SJCRH30 (cell line): ENCODE measurements at places on chromosomes 6 and 20. TPM values are rescaled to one million over a fixed set of nuclear protein-coding genes. Genes with fewer than 3 reads are reported as not detected.
A peak's percentile ranks its signal among the peaks of the same experiment; 100 is the strongest.

GRCh38 chr6:92822222-92822621 is 597.1 kb downstream of the EPHA7 start:
- no peaks in the 10 kb centered on the region for H3K36me3 ChIP-seq
- H3K4me3 ChIP-seq, result no peak overlapping the region

The SMPDL3A gene
- 22.8 and 27.8 TPM in 2 replicates for total RNA-seq

The ZNF311 gene
- not detected in 2 replicates for total RNA-seq

DNA sequence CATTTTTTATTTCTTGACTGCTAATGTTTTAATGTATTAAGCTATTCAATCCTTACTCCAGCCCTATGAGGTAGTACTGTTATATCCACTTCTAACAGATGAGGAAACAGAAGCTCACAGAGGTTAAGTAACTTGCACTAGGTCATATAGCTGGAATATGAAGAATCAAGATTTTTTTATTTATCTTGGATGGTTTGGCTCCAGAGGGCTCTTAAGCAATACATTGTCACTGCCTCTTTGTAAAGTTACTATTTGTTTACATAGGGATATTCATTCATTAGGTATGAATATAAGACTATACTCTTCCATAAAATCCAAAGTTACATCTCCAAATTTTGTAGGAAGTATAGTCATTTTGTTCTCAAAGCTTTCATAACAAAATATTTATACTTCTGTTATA is 113.8 kb downstream of the LAMP5 start:
- no peak overlapping the region for H3K4me3 ChIP-seq
- H3K36me3 ChIP-seq, result no peaks in the 10 kb centered on the region
- H3K27me3 ChIP-seq, result no peaks in the 10 kb centered on the region
- DNase-seq, result no peak

DNA sequence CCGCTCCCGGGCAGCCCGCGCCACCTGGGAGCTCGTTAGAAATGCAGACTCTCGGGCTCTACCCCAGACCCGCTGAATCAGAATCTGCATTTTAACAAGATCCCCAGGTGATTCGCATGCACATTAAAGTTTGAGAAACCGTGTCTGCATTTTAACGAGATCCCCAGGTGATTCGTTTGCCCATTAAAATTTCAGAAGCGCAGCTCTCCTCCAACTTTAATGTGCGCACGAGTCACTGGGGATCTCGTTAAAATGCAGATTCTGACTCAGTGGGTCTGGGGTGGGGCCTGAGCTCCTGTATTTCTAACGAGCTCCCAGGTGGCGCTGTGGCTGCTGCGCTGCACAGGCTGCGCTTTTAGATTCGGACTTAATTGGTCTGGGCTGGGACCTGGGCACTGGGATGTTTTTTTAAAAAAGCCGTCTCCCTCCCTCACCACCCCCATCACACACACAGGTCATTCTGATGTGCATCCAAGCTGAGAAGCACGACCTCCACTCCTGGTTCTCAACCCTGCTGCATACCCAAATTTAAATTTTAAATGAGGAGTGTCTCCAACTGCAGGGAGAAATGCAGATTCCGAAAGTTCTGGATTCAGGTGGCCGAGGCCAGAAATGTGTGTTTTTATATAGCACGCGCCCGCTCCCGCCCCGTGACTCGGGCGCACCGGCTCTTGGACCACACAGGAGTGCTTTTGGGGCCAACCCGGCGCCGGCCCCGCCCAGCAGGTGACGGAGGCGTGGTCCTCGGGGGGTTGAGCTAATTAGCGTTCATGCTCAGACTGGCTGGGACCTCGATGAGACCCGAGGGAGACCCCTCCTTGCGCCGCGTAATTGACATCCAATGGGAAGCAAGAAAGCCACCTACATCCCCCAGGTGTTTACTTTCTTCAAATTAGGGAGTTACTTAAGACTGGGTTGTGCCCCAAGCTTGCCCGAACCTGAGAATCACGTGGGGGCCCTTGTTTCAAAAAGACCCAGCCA is 85.8 kb downstream of the ZFP64 start:
- H3K27ac ChIP-seq, result no peak overlapping the region
- H3K36me3 ChIP-seq, result no peaks in the 10 kb centered on the region
- no peaks in the 10 kb centered on the region for H3K27me3 ChIP-seq
- H3K4me1 ChIP-seq, result no peaks in the 10 kb centered on the region
- DNase-seq, result no peak

The LY6G6C gene
- total RNA-seq, result not detected in 2 replicates

- peak within 1 kb of the TSS; percentile 80 for H3K4me3 ChIP-seq
- H3K36me3 ChIP-seq, result 0 out of 2 replicates have a peak, but pooled peaks cover 4% of the 10 kb centered on the region
- H3K27me3 ChIP-seq, result no peaks in the 10 kb centered on the region
- H3K4me1 ChIP-seq, result peaks cover 8% of the 10 kb centered on the region; the same call in 1 of the 2 replicates
- peak; percentile 79 for DNase-seq
Observed at GRCh38 chr6:43687437-43688347, at the start of gene MRPS18A. TSS of gene MRPS18A (minus strand) at chr6:43687791. CDS start at chr6:43687779, 12 bp downstream.

DNA sequence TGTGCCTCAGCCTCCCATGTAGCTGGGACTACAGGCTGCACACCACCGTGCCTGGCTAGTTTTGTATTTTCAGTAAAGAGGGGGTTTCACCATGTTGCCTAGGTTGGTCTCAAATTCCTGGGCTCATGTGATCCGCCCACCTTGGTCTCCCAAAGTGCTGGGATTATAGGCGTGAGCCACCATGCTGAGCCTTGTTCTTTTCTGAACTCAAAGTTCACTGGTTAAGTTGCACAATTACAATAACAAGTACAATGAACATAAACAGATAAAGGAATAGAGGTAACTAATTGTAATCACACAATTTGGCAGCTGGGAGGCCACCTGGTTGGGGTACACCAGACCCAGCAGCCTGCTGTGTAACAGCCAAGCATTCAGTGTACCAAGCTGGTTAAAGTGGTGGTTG is 6.7 kb downstream of the NUDT3 start:
- no peaks in the 10 kb centered on the region for H3K36me3 ChIP-seq
- no peaks in the 10 kb centered on the region for H3K27me3 ChIP-seq
- no peaks in the 10 kb centered on the region for H3K4me1 ChIP-seq
- no peak for DNase-seq
- no peak overlapping the region for H3K4me3 ChIP-seq

GRCh38 chr6:16228043-16228442 is 10.3 kb upstream of the GMPR start:
- DNase-seq, result no peak
- H3K27ac ChIP-seq, result no peak overlapping the region

The MEI4 gene
- total RNA-seq, result not detected in 2 replicates

DNA sequence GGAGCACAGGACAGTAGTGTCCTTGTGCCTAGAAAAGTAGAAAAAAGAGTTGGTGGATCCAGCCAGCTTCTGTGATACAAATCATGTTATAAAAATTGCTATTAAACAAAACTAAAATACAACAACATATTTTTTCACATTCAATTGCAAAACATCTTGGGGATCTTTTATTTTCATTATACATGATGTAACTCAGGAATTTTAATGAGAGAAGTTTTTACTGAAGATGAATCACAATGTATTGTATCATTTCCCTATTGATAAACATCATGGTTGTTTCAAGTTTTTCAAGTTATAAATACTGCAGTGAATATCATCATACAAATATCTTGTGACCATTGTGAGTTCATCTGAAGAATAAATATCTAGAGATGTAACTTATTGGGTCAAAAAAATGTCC is 608.0 kb downstream of the PHF3 start:
- no peaks in the 10 kb centered on the region for H3K36me3 ChIP-seq
- no peak overlapping the region for H3K4me3 ChIP-seq
- no peaks in the 10 kb centered on the region for H3K27me3 ChIP-seq
- H3K27ac ChIP-seq, result no peak overlapping the region

The CTAGE9 gene
- not detected in 2 replicates for total RNA-seq

- no peaks in the 10 kb centered on the region for H3K27me3 ChIP-seq
- no peak overlapping the region for H3K27ac ChIP-seq
- H3K4me1 ChIP-seq, result no peaks in the 10 kb centered on the region
- no peak for DNase-seq
- no peak overlapping the region for H3K4me3 ChIP-seq
Observed at GRCh38 chr6:2959909-2960719, 11.3 kb downstream of the SERPINB6 start.

The CASS4 gene
- total RNA-seq, result 4.9 and 5.1 TPM in 2 replicates

GRCh38 chr20:48339190-48339985 is 488.4 kb downstream of the PREX1 start:
- H3K27me3 ChIP-seq, result no peaks in the 10 kb centered on the region
- DNase-seq, result peak; percentile 92
- peak overlapping the region; percentile 41 for H3K4me3 ChIP-seq
- peaks cover 41% of the 10 kb centered on the region for H3K4me1 ChIP-seq

DNA sequence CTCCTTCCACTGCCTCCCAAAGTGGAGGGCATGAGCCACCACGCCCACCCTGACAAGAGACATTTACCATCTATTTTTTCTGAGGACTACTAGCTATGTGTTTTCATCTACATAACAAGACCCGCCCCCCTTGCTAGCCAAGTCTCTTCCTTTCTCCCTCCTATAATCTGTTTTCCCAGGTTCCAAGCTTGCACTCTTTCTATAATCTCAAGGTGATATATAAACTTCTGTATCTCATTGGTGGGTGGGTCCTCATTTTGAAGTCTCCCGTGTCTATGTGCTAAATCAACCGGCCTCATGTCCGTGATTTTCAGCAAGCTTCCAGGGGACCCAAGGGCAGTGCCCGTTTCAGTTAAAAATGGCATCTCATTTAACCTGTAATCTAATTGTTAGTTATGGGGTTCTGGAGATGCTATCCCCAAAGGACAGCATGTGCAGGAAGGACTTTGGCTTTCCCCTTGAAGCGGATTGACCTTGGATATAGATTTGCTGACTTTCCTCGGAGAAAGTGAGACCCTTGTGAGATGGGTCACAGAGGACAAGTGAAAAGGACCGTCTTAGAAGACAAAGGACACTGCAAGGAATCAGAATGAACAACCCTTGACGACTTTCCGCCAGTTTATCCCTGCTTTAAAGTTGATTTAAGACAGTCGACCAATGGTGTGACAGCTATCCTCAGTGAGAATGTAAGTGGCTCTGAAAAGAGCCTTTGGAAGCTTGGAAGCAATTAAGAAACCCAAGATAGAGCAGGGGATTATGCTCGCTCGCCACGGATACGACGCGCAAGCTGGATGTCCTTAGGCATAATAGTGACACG is 22.4 kb downstream of the OR2B2 start:
- no peak overlapping the region for H3K27ac ChIP-seq
- no peaks in the 10 kb centered on the region for H3K36me3 ChIP-seq
- DNase-seq, result no peak
- H3K27me3 ChIP-seq, result no peaks in the 10 kb centered on the region

DNA sequence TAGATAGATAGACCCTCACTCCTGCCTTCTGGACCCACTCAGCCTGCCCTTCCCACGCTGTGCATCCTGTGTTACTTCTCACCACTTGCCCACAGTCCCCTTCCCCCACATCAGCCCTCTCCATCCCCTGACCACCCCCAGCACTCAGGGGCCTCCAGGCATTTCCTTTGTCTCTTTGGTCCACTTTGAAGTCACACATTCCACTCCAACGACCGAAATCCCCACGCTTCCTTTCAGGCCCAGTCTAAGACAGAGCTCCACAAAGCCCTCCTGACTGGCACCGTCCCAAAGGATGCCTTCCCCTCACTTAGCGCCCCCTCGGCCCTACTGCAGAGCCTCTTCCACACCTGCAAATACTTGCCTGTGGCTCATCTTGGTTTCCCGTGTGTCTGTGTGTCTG is 83.8 kb downstream of the FOXF2 start:
- no peak overlapping the region for H3K27ac ChIP-seq
- H3K36me3 ChIP-seq, result no peaks in the 10 kb centered on the region
- no peaks in the 10 kb centered on the region for H3K27me3 ChIP-seq
- DNase-seq, result no peak
- H3K4me3 ChIP-seq, result no peak overlapping the region

- DNase-seq, result no peak
- no peaks in the 10 kb centered on the region for H3K4me1 ChIP-seq
- H3K4me3 ChIP-seq, result no peak overlapping the region
- H3K27ac ChIP-seq, result no peak overlapping the region
Observed at GRCh38 chr6:4289770-4290320, 154.5 kb upstream of the ECI2 start.

DNA sequence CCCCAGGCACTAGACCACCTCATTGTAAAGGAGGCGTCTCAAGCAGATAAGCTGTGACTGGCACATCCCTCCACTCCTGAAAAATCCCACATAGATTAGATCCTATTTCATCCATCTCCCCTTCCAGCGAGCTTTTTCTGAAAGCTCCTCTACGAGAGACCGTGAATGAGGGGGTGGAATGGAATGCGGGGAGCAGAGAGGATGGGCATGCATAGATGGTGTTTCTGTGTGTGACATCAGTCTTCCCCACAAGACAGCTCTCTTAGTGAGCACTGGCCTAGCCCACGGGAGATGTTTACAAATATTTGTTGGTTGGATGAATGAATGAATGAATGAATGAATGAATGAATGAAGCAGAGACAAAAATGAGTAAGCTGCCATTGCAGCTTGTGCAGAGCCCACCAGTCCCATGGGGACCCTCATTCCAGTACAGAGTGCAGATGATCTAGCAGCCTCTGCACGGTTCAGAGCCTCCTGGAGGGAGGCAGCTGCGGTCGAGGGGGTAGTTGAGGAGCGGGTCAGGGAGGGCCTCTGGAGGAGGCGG is 98.4 kb downstream of the DLGAP4 start:
- H3K27me3 ChIP-seq, result peaks cover 19% of the 10 kb centered on the region; the same call in 1 of the 2 replicates
- no peaks in the 10 kb centered on the region for H3K36me3 ChIP-seq
- H3K4me3 ChIP-seq, result no peak overlapping the region
- no peak for DNase-seq
- H3K27ac ChIP-seq, result no peak overlapping the region

GRCh38 chr20:54646156-54646517 is 170.7 kb downstream of the DOK5 start:
- no peak for DNase-seq
- peaks cover 12% of the 10 kb centered on the region for H3K27me3 ChIP-seq
- H3K4me3 ChIP-seq, result no peak overlapping the region
- H3K27ac ChIP-seq, result no peak overlapping the region
- H3K36me3 ChIP-seq, result no peaks in the 10 kb centered on the region
- H3K4me1 ChIP-seq, result no peaks in the 10 kb centered on the region

GRCh38 chr6:1749041-1749440 is 139.3 kb downstream of the FOXC1 start:
- no peak for DNase-seq
- H3K36me3 ChIP-seq, result no peaks in the 10 kb centered on the region
- no peak overlapping the region for H3K27ac ChIP-seq
- no peak overlapping the region for H3K4me3 ChIP-seq
- peaks cover 3% of the 10 kb centered on the region; the same call in 1 of the 2 replicates for H3K4me1 ChIP-seq

The SLC26A8 gene
- not detected in 2 replicates for total RNA-seq

DNA sequence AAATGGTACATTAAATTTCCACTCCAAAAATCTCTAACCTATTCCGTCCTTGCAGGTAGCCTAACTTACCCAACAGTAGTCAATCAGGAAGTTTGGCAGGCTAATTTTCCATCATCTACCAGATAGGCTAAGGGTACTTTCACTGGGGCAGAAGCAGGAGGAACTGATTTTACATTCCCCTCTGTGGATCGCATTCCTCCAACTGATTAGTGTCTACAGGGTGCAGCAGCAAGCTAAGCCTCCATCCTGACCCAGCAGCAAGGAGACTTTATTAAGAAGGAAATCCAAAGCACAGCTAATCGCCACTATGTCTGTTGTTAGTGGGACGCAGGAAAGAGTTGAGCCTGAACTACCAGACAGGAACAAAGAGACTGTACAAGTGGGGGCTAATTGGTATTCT is 143.2 kb upstream of the RUNX2 start:
- no peaks in the 10 kb centered on the region for H3K36me3 ChIP-seq
- H3K27me3 ChIP-seq, result no peaks in the 10 kb centered on the region
- H3K4me1 ChIP-seq, result peaks cover 22% of the 10 kb centered on the region
- no peak for DNase-seq
- H3K27ac ChIP-seq, result no peak overlapping the region
